Stimulated activated CD4-positive, alpha-beta T cell treated with anti-CD3 and anti-CD28 coated beads, Interleukin-12 subunit alpha, Interleukin-12 subunit beta, amount 100 ng/mL, for 24 hours (primary cell): ENCODE measurements at places on chromosomes 3 and 15.

DNA sequence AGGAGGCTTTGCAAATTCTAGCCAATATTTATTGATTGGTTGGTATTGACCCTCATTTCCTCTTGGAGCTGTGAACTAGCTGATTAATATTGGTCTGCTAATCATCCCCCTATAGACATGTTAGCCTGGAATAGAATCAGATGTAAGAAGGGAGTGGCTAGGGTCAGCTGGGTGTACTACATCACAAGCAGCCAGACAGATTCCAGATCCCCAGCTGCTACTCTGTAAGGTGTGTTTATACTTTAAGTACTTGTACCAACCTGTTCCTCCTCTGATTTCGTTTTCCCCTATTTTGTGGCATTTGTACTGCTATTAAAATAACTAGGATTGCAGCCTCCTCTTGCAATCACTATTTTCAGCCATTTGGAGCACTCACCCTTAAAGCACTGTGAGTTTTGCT lies 49.9 kb downstream of the PARP15 start:
- no peak for DNase-seq

DNA sequence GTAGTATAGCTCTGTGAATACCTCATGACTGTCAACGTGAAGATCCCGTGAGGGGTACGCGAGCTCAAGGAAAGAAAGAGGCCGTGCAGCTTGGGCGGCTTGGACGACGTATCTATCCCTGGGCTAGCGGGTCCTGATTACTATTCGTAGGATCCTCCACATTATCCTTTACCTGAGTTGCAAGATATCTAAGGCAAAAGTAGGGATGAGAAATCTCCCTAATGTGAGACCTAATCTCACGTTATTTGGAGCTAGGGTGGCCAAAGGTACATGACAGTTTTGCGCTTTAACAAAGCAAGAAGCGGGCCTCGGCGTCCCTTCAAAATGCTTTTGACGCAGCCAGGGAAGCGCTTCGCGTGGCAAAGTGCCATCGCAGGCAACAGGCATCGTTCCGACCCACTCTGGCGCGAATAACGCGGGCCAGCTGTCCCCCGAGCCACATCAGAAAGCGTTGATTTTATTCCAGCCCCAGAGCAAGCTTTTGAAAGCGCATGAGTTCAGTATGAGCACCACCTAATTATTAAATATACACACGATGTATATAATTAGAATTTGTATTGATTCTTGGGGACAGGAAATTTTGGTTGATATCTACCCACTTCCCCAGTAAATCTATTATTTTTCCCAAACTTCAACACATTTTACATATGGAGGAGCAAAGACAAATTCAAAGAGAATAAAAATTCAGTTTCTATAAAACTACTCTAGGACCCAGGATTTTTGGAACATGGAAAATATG lies 2.5 kb upstream of the EOMES start:
- DNase-seq: no peak

DNA sequence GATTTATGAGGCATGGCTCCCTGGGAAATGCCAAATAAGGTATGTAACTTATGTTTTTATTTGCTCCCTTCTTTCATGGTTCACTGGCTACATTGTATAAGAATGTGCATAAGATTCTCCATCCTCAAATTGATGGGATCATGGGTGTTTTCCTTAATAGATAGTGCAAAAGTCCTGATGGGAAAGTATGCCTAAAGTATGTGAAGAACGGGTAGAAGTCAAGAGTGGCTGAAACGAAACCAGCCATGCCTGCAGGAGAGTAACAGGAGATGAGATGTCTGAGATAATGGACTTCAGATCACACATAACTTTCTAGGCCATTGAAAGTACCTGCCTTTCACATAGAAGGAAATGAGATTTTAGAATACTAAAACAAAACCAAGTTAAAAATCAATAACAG lies 56.5 kb downstream of the ZBBX start:
- no peak for DNase-seq

GRCh38 chr3:138594150-138594934 lies at the start of gene CEP70:
CEP70 (minus strand) TSS chr3:138594260; CDS start chr3:138572927, 21,333 bp downstream.
- DNase-seq: peak; percentile 69

DNA sequence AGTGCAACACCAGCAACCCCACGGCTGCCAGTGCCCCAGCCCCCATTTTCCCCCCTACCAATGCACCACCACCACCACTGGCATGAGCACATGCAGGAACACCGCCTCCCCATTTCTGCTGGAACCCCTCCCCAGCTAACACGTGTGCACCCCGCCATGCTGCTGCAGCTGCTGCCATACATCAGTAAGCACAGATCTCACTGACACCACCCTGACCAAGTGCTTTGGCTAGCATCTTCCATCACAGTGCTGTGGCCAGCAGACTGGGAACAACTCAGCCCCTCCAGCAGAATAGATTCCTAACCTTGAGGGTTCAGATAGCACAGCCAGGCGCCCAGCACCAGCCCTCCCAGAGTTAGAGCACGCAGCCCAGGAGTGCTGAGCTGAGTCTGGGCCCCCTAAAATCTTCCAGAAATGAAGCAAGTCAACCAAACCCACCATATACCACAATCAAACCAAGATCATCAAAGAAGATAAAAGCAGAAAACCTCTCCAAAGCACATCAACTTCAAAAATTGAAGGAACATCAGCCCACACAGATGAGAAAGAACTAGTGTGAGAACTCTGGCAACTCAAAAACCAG lies 81.2 kb upstream of the CDV3 start:
- DNase-seq: no peak

GRCh38 chr3:39188271-39189149 lies 3.9 kb downstream of the XIRP1 start:
- DNase-seq: no peak

DNA sequence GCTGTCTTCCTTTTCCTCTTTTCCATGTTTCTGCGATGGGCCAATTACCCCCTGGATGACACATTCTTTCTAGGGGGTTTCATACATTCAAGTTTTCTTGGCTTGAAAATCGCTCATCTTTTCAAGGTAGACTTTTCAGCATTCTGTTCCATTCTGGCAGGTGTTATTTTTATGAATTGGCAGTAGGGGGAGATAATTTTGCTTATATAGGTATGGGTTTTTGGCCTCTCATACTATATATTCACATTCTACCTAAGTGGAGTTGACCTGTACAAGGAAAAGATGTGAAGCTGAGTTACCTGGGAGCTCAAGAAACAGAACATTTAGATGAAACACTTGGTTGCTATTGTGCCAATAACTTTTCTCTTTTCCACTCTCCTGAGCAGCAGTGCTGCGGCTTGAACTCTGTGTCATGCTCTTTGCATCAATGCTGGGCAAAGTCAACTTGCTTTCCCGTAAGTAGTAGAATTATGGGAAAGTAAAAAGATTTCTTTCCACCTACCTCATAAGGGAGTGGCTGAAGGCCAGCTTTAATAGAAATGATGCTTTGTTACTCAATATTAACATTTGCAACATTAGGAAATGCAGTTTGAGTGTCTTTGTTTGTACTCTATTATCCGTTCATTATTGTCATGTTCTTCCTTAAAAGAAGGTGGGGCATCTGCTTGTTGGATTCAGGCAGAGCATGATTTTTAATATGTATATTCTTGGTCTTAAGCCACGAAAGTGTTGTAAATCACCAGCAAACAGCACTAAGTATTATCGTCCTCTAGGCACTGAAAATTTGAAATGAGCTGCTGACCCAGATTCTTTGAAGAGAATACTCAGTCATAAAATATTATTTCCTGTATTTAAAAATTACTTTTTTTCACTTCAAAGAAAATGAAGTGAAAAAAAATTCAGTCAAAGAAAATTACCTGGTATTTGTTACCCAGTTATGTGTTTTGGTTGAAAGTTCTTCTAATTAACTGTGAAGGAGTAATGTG lies 27.7 kb upstream of the MFSD1 start:
- no peak for DNase-seq

DNA sequence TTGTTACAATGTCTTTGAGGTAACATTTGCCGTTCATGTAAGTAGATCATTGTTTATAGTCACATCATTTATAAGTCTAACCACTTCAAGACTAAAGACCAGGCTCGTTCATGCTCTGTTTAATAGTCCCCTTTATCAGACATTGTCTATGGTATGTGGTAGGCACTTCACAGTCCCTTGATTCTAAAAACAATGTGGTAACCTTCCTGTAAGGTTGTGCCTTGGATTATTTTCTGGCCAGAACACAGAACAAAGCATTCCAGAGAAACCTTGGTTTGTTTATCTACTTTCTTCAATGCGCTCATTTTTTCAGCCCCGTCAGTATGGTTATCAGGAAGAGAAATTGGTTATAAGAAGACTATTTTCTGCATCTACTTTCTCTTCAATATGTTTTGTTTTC lies 16.3 kb upstream of the ST3GAL6 start:
- no peak for DNase-seq

- peak; percentile 67 for DNase-seq
Measured at GRCh38 chr3:46378426-46378942, 7.7 kb downstream of the CCR5 start.

DNA sequence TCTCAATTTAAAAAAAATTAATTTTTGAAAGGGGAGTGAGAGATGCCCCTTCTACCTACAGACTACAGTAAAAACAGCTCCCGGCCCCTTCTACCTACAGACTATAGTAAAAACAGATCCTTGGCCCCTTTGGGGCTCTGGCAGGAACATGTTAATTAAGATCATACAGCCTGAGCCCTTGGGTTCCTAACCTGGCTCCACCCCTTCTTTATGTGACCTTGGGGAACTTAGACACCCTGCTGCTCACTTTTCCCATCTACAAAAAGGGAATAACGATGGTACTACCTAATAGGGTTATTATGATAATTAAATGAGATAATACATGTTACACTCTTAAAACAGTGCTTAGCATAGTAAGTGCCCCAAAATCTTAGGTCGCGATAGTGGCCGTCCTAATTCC lies 60.1 kb upstream of the SEC61A1 start:
- no peak for DNase-seq

GRCh38 chr3:189632242-189632641 lies 1.1 kb downstream of the TP63 start:
- no peak for DNase-seq

DNA sequence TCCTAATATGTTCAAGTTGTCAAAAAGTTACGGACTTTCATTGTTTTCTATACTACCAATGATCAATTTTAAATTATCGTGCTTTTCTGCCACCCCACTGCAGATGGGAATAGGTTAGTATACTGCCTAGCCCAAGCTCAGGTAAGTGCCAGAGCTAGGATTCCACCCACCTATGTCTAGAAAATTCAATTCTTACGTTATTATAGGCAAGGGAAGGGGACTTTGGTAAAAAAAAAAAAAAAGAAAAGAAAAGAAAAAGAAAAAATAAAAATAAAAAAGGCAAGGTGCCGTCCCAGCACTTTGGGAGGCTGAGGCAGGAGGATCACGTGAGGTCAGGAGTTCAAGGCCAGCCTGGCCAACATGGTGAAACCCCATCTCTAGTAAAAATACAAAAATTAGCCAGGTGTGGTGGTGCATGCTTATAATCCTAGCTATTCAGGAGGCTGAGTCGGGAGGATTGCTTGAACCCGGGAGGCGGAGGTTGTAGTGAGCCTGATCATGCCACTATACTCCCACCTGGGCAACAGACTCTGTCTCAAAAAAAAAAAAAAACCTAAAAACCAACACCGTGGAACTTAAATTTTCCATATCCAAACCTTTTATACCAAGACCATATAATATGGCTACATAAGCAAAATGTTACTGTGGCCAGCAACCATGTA lies 1.3 kb downstream of the RPL22L1 start:
- no peak for DNase-seq

DNA sequence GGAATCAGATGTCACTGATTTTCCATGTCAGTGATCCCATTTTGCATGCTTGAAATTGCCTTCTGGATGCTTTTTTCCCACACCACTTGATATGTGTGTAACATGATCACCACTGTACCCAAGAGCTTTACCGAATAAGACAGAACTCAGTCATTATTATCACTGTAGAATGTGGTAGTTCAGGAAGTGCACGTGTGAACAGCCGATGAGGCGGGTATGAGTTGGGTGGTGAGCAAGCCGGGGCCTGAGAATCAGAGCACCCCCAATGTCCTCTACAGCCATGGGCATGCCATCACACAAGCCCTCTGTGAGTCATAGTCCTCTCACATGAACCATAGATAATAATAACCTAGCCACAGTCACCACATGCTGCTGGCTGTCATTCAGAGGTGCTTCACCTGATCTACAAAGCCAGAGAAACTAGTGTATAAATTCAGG lies 470.8 kb downstream of the SOX2 start:
- DNase-seq: no peak

DNA sequence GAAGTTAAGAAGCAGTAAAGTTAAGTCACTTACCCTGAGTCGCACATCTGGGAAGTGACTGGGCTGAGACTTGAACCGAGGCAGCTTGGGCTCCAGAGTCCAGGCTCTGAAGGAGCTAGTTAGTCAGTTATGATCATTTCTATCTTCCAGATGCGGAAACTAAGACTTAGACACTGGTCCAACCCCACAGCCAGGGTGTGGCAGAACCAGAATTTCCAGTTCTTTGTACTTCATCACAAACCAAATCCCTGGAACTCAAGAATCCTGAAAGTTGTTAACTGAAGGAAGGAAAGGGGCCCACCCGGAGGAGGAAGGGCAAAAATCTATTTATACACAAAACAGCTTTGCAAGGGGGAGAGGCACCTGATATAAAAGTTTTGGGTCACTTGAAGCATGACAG lies 389.9 kb downstream of the SHQ1 start:
- DNase-seq: no peak

- DNase-seq: no peak
Measured at GRCh38 chr3:117932441-117932840, 1102.2 kb downstream of the IGSF11 start.

GRCh38 chr3:72246685-72247084 lies 461.7 kb upstream of the PROK2 start:
- no peak for DNase-seq

DNA sequence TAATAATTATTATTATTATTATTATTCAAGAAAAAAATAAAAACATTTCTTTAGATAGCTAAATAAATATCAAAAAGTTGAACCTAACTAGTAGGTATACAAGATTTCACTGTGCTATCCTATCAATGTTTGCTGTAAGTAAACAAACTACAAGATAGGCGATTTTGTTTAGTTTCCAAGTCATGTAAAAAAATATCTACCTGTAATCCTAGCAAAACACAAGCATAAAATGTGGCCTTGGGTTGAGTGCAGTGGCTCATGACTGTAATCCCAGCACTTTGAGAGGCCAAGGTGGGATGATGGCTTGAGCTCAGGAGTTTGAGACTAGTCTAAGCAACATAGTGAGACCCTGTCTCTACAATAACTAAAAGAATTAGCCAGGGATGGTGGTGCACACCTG lies 71.6 kb upstream of the CSPG5 start:
- no peak for DNase-seq

- DNase-seq: no peak
Measured at GRCh38 chr3:143002727-143003126, 1.4 kb downstream of the U2SURP start.

DNA sequence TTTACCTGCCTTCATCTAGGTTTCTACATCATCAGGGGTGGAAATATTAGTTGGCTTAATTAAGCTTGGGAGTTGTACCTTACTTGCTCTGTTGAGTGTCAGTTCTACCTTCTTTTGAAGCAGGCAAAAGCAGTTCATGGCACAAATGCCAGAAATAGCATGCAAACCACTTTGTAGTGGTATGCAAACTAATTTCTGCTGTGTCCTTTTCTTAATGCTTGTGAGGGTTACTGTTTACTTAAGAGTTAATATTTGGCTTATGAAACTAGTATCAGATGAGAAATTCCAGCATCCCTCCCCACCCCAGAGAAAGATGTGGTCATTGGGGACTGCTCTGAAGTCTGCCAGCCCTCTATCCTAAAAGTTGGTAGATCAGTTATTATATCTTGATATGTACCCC lies 7.1 kb downstream of the ATP2C1 start:
- DNase-seq: no peak
